Fibroblast of lung (primary cell): ENCODE measurements at places on chromosomes 3 and 15. TPM values are rescaled to one million over a fixed set of nuclear protein-coding genes. Genes with fewer than 3 reads are reported as not detected.

Gene MEIS2
- total RNA-seq, result 16.9 and 31.0 TPM in 2 replicates

Gene GOLGA6L7
- not detected in 2 replicates for total RNA-seq

Gene STAB1
- total RNA-seq, result under 0.01 TPM in 2 replicates

Gene GHSR
- not detected in 2 replicates for total RNA-seq

Gene SETD5
- 29.8 and 53.7 TPM in 2 replicates for total RNA-seq

Gene IL5RA
- not detected in 2 replicates for total RNA-seq

Gene RPUSD2
- total RNA-seq, result 11.6 and 13.1 TPM in 2 replicates

Gene PAQR5
- total RNA-seq, result 9.8 and 16.2 TPM in 2 replicates

Gene CCDC54
- not detected in 2 replicates for total RNA-seq

Gene TRPM1
- not detected in 2 replicates for total RNA-seq

Gene FAM174B
- 1.0 and 2.8 TPM in 2 replicates for total RNA-seq

Gene AGBL1
- not detected in 2 replicates for total RNA-seq

Gene LSAMP
- 4.8 and 9.0 TPM in 2 replicates for total RNA-seq

Gene CD200
- total RNA-seq, result 0.17 and 0.26 TPM in 2 replicates

Gene GAP43
- under 0.01 and 0.17 TPM in 2 replicates for total RNA-seq

Gene NUP210
- 0.26 and 0.33 TPM in 2 replicates for total RNA-seq

Gene GOLGA8K
- under 0.01 and 0.17 TPM in 2 replicates for total RNA-seq

Gene AAGAB
- 41.6 and 55.8 TPM in 2 replicates for total RNA-seq

Gene CNBP
- 262 and 317 TPM in 2 replicates for total RNA-seq

Gene SLC2A2
- not detected in 2 replicates for total RNA-seq

Gene FOXL2NB
- not detected in 2 replicates for total RNA-seq

Gene ZNF385D
- 0.77 and 0.83 TPM in 2 replicates for total RNA-seq

Gene PRKCD
- total RNA-seq, result 1.0 and 3.8 TPM in 2 replicates

Gene PRSS50
- not detected in 2 replicates for total RNA-seq

Gene PLIN1
- total RNA-seq, result 0.50 and 0.51 TPM in 2 replicates

Gene PHLDB2
- 43.4 and 47.9 TPM in 2 replicates for total RNA-seq

Gene CFAP20DC
- total RNA-seq, result 2.3 and 3.8 TPM in 2 replicates

Gene PGBD4
- 2.6 and 3.0 TPM in 2 replicates for total RNA-seq

Gene GOLGA6B
- total RNA-seq, result not detected in 2 replicates

Gene AMIGO3
- total RNA-seq, result under 0.01 and 0.33 TPM in 2 replicates

Gene ATP2B2
- total RNA-seq, result not detected in 2 replicates

Gene KBTBD13
- total RNA-seq, result not detected in 2 replicates

Gene CACNA1D
- total RNA-seq, result 0.17 and 0.77 TPM in 2 replicates

Gene OR5K2
- not detected in 2 replicates for total RNA-seq

Gene LTK
- total RNA-seq, result under 0.01 and 0.99 TPM in 2 replicates

Gene MME
- 152 and 451 TPM in 2 replicates for total RNA-seq

Gene SUCLG2
- 64.2 and 87.4 TPM in 2 replicates for total RNA-seq

Gene ACSBG1
- not detected in 2 replicates for total RNA-seq
